ENCODE measurements at places on chromosomes 12 and 14. TPM values are rescaled to one million over a fixed set of nuclear protein-coding genes. Genes with fewer than 3 reads are reported as not detected.

The KANSL2 gene
- 49.8 TPM for polyA plus RNA-seq

The MYBPC1 gene
- polyA plus RNA-seq = 4.4 TPM

The IL22 gene
- polyA plus RNA-seq = not detected

GRCh38 chr12:26612203-26612602, 220.8 kb downstream of the ITPR2 start:
- no peak for DNase-seq

- DNase-seq = no peak
These were observed 7.6 kb downstream of the ADCY4 start for GRCh38 chr14:24327303-24327702.

DNA sequence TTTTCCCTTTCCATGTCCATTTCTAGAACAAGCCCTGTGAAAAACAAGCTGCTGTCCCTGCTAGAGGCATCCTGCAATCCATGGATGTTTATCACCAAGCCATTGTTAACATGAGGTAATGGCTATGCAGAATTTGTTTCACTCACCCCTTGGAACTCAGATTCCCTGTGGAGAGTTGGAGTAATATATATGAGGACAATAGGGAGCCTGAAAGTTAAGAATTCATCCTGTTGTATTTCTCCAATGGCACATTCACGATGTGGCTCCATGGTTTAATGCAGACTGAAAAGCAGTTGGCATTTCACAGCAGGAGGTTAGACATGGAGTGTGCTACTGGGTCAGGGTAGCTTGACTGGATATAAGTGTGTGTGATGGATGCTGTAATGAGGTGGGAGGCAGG, 32.4 kb downstream of the GPR65 start:
- no peak for DNase-seq

DNA sequence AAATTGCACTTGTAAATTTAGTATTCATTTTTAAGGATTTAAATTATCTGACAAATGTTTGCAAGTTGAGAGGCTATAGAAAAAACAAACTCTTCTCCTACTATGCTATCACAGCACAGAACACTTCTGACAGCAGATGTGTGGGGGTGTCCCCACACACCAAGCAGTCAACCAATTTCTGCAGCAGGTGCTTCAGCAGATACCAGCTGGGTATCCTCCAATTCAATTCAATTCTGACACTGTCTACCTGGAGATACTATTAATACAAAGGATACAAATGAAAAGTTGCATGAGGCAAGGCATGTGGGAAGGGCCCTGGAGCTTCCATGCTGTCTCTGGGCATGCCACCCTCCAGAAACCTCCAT, 35.1 kb downstream of the PCNX1 start:
- DNase-seq = no peak

- no peak for DNase-seq
These were observed 27.8 kb downstream of the TBX3 start for GRCh38 chr12:114655934-114656749.

DNA sequence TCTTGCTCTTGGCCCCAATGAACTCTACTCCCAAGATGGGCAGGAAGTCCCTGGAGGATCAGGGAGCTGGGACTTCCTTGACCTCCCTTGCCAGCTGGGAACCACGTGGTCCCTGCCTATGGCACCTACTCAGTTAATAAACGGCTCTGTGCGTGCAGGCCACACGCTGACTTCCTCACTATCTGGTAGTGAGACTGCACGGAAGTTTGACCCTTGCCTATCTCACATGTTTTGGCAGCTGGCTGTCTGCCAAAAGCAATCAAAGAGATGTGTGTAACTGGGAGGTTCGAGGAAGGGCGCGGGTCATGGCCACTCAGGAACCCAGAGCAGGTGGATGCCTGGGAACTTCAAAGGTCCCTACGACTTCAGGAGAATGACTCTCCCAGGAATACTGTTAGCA, 57.9 kb downstream of the RFLNA start:
- no peak for DNase-seq

DNA sequence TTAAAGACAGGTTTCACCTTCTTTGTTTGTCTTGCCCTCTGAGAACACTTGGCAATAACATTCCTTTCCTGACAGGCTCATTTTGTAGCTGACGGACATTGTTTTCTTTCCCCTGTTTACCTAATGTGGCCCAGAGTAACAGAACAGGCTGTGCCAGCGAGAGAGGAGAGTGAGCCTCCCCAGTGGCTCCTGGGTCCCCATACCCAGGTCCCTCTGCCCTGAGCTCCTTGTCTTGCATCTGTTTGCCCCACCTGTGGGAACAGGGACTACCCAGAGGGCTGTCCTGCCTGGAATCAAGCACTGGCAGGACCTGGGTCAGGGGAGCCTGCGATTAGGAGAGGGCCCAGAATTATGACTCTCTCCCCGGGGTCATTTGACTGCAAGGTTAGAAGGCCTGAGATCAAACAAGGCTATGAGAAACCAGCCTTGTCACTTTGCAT, 222.9 kb downstream of the ZFP36L1 start:
- no peak for DNase-seq

GRCh38 chr12:46219877-46220655, 48.8 kb downstream of the SLC38A1 start:
- DNase-seq = no peak
